GM13976 (cell line): ENCODE measurements at places on chromosomes 2 and 18.

- DNase-seq: no peak
Observed at GRCh38 chr2:122652670-122653069, 897.2 kb downstream of the TSN start.

DNA sequence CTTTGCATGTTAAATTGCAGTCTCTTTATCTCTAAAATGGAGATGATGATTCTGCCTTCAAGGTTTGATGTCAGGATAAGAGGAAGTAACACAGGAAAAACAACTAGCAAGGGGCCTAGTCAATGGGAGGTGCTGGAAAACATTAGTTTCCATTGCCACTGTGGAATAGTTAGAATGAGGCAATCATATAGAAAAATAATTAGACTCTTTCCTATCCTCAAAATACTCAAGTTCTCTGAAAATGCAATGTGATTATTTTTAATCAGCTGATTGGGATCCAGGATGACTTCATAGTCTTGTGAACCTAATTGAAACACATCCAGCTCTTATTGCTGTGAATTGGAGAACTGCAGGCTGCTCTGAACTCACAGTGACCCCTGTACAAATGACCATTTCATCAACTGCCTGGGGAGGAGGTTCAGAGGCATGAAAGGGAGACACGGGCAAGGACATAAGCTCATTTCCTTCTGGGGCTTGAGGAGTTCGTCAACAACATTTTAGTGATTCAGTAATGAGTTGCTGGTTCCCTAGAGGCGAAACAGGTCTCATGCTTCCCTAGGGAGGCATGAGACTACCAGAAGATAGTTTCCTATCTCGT lies 422.5 kb downstream of the LPIN1 start:
- DNase-seq: no peak

GRCh38 chr2:31729442-31730092 lies 148.8 kb upstream of the SRD5A2 start:
- peak; percentile 30 for DNase-seq

DNA sequence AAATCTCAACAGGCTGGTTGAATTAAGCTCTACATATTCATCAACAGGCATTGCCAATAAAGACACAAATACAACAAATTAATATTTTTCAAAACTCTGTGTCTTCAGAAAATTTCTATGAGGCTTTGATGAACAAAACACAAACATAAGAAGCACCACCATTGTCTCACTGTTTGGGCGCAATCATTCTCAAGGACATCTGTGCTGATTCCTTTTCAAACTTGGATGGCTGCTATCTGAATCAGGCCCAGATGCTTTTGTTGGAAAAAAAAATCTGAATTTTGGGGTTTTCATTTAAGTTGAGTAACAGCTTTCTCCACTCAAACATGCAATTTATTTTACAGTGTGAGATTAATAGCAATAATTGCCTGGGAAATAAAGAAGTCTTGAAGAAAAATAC lies 173.8 kb downstream of the NRXN1 start:
- no peak for DNase-seq

DNA sequence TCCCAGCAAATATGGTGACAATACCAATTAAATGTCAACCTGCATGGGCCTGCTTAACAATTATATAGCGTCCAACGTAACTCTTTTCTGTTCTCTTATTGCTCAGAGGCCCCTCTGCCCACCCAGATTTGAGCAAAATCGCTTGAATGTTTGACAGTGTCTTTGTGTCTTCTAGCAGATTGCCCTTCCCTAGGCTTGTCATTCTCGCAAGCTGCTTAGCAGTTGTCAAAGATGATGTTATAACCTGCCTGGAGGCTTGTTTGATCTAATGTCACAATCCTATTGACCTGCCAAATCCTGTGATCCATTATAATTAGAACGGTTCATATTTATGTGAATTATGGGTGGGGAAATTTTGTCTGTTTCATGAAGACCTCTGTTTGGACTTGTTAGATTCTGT lies 108.8 kb downstream of the FARSB start:
- DNase-seq: no peak

- DNase-seq: no peak
Observed at GRCh38 chr2:111201214-111201613, 80.5 kb downstream of the BCL2L11 start.

GRCh38 chr18:10783941-10784340 lies 258.1 kb downstream of the NAPG start:
- DNase-seq: no peak

GRCh38 chr2:230738391-230738811 lies 25.8 kb downstream of the CAB39 start:
- no peak for DNase-seq

GRCh38 chr2:67881816-67882215 lies 181.0 kb downstream of the C1D start:
- no peak for DNase-seq
